ENCODE measurements at places on chromosomes 16 and 17. TPM values are rescaled to one million over a fixed set of nuclear protein-coding genes. Genes with fewer than 3 reads are reported as not detected.

- DNase-seq, result no peak
Observed at GRCh38 chr16:80346111-80346632, 194.6 kb upstream of the DYNLRB2 start.

PLLP gene
- total RNA-seq, result 0.55 TPM

LRRC37A2 gene
- total RNA-seq, result 3.4 TPM

DNA sequence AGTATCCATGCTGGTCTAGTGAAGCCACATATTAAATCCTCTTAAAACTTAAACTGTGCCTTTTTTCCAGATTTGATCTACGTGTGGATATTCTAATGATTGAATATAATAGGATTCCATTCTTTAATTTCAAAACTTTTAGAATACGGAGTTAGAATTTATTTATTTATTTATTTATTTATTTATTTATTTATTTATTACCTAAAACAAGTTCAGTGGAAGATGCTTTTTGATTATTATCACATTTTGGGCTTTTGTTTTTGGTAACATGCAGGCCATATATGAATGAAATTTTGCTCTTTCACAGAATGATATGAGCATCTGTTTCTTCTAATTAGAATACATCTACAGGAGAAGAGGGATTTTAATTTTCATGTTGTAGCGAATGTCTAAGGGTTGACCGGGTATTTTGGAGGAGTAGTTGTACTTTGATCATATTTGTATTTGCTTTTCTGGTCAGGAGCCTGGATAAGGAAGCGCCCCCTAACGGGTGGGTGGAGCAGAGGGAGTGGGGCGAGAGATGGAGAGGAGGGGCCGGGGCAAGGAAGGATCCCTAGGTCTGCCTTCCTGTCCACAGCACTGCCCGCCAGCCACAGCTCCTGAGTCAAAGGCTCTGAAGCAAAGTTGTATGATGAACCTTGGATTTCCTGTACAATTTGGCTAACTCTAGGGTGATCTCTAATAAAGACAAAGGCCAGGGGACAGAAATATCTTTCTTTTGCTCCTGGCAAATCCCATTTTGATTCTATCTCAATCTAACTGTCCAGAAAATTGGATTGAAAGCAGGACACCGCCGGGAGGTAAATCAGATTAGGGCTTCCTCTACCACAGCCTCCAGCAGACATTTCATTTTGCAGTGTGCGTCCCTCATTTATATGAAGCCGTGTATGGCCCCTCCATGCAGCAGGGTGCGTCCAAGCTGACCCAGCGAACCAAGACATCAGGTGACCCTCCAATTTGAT lies 149.1 kb downstream of the PRKCA start:
- no peak for DNase-seq

SUPT4H1 gene
- total RNA-seq, result 76.1 TPM

GRCh38 chr17:27558341-27558740 lies 72.6 kb upstream of the LGALS9 start:
- no peak for DNase-seq

- DNase-seq, result no peak
Observed at GRCh38 chr16:56337131-56337857, 88.1 kb downstream of the AMFR start.

MYCBPAP gene
- not detected for total RNA-seq

- DNase-seq, result no peak
Observed at GRCh38 chr16:8645141-8645521, 23.6 kb downstream of the METTL22 start.

DNA sequence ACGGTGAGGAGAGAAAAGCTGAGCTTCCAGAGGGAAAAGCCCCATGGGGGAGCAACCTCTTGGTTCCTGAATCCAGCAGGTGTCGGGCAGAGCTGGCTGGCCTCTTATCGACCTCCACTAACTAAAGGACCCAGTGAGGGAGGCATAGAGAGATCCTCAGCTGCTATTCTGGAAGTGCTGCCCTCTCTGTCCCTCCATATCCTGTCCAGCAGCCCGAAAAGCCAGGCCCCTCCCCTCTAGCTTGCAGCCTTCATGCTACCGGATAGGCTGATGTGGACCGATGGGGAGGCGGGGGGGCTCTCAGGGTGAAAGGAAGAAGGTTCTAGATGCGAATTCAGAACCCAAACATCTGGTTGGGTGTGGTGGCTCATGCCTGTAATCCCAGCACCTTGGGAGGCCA lies 24.9 kb downstream of the MXRA7 start:
- DNase-seq, result no peak

DYNLRB2 gene
- not detected for total RNA-seq

MAFG gene
- 37.6 TPM for total RNA-seq

GRCh38 chr17:33140413-33141099 lies 148.9 kb downstream of the SPACA3 start:
- DNase-seq, result no peak

GRCh38 chr16:11004351-11004750 lies 60.0 kb downstream of the CLEC16A start:
- no peak for DNase-seq

- DNase-seq, result no peak
Observed at GRCh38 chr17:28711723-28712031, at the start of gene PROCA1. Gene PROCA1 (minus strand): TSS chr17:28711888. CDS start chr17:28711660, 228 bp downstream.

DNA sequence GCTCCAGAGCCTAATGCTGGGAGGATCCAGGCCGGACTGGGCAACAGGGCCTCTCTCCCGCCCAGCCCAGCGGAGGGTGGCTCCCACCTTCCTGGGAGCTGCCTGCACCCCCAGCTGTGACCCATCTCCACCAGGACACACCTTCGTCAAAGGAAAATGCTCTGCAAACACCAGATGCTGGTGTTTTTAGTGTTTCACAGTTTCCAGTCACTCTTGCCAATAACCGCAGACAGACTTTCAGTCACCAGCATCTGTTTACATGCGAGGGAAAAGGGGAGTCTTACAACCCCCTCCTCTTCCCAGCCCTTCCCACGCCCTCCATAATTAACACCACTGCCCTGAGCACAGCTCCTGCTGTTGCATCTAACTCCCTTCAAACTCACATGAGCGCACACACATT lies 25.3 kb downstream of the KLHDC4 start:
- no peak for DNase-seq

DNA sequence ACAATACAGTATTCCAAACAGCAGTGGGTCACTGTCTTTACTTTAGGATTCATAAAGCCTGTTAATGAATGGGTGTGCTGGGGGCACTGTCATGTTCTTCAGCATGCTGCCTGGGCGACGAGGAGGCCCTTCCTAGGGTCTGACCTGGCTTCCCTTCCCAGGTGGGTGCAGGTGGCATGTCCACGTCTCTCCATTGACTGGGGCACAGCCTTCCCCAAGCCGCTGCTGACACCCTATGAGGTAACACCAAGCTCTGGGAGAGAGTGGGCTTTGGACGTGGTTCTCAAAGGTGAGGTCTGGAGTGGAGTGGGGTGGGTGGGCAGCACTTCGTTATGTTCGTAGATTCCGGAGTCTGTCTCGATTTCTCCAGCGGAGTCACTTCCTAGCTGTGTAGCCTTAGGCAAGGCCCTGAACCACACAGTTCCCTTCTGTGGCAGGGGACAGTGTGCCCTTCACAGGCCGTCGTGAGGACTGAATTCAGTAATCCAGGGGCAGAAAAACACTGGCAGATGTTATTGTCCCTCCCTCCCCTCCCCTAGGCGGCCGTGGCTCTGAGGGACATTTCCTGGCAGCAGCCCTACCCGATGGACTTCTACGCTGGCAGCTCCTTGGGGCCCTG lies 771 bp upstream of the OVCA2 start:
- DNase-seq, result peak; percentile 35

KRTAP3-3 gene
- not detected for total RNA-seq

HOXB4 gene
- 6.3 TPM for total RNA-seq
